ENCODE measurements at places on chromosomes 4 and X.

- no peak for DNase-seq
Observed at GRCh38 chr4:56310401-56311125, 76.7 kb downstream of the AASDH start.

DNA sequence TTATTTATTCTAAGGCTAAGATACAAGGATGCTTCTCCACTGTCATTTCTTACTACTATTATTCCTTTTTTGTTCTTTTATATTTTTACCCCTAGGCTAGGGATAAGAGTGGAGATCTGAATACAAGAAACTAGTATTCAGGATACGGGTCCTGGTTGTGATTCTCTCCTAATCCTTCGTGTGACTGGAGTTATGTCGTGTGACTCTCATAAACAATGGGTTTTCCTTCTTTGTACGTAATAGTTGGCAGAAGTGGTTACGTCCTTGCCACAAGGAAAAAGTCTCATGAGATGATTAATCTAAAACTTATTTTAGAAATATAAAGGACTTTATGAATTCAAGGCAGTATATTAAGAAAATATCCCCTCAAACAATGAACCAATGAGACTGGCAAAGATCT, 497.2 kb upstream of the FAM241A start:
- DNase-seq: no peak

DNA sequence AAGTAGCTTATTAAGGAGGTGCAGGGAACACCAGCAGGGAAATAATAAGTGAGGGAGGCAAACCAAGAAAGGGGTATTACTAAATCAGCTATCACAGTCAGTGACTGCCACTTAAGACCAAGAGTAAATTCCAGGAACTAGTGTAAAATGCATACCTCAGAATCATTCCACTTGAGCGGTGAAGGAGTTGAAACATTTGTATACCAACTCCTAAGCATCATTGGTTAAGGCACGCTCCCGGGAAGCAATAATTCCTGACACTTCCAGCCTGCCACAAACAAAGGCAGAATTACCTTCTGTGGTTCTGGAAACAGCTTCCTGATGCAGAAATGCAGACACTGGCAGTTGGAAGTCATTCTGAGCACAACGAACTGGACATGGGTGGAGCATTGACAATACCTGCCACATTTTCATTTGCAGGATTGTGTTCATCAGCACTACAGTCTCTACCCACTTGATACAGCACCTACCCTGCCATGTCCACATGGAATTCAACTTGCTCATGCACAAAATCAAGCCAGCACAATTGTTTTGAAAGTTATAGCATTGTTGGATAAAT, 82.1 kb downstream of the PPP1R2C start:
- DNase-seq: no peak

- no peak for DNase-seq
Observed at GRCh38 chr4:20253735-20254409, 2.2 kb downstream of the SLIT2 start.

DNA sequence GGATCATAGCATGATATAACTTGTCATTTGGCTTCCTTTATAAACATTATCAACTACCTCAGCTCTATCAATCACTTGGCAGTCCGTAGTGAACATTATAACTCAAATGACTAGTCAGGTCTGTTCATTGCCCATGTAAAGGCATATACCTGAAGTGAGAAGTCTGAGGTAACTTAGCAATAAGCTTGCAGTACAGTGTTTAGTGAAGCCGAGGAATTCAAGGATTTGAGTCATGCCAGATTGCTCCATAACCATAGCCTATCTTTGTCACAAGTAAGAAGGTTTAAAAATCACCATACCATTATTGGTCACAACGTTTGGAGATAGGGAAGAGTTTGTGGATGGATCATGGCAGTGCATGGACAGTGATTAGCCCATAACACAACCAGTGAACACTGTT, 41.6 kb downstream of the AR start:
- no peak for DNase-seq

DNA sequence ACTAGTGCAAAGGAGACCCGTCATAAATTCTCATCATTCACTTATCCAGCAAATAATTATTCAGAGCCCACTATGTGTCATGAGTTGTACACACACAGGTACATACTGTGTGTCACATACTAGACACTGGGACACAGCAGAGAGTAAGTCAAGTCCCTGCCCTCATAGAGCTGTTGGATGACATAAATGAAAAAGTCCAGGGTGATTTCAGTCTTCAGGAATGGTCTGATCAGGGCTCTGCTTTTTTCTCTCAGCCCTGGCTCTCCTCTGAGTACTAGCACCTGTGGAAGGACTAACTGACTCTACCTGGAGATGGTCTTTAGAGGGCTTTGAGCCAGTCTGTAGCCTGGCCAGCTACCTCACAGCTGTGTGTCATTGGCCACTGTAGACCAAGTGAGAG, 198.0 kb upstream of the LEF1 start:
- no peak for DNase-seq

GRCh38 chr4:7195141-7195515, 2.8 kb downstream of the SORCS2 start:
- no peak for DNase-seq

DNA sequence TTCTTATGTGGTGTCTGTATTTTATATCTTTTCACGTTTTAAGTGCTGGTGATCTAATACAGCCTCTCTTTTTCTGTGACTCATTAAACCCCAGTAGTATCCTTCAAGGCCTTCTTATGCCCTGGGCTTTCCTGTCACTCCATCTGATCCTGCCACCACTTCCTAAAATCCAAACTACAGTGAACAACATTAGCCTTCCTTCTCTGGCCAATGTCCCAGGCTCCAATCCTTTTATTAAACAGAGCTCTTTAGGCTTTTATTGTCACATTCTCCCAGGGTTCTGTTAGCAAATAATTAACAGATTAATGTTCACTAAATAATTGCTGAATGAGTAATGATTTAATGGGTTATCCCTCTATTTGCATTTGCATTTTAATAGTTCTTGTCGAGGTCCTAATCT, 47.9 kb upstream of the ITM2A start:
- no peak for DNase-seq
